ENCODE measurements at places on chromosomes 7 and 10.

- no peak for DNase-seq
These were observed 61.8 kb downstream of the OAT start for GRCh38 chr10:124356701-124357560.

- DNase-seq: no peak
These were observed 9.2 kb upstream of the FGFR2 start for GRCh38 chr10:121607310-121608055.

DNA sequence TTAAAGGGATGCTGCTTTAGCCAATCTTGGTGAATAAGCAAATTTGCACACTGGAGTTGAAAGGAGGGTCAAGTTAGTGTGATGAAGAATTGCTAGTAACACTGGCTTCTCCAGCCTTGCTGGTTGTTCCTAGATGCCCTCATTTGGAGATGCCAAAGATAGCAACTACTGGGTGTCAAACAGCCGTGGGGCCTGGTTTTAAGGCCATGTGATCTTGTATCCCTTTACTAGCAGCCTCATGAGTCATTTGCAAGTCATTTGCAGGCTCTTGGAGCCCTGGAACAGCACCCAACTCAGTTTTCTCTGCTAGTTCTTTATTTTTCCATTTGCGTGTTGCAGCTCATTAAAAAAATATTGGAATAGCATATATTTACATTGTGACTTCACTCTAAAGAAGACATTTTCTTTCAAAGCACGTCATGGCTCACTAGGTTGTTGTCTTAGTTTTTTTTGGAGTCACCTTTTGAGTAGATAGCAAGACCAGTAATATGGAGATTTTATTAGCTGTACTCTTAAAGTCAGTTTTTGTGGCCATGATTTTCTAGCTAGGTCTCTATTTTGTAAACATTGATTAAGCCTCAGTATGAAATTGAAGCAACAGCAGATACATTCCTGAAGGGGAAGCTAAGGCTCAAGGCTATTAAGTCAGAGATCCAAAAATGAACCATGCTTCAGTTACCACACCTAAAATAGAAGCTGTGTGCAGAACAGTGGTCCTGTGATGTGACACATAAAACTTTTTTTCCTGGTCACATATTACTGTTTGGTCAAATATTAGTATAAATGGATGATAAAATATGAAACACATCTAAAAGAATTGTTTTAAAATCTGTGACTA is 1.3 kb downstream of the LSMEM1 start:
- no peak for DNase-seq

- DNase-seq: no peak
These were observed 94.7 kb downstream of the LARP4B start for GRCh38 chr10:836782-837181.

DNA sequence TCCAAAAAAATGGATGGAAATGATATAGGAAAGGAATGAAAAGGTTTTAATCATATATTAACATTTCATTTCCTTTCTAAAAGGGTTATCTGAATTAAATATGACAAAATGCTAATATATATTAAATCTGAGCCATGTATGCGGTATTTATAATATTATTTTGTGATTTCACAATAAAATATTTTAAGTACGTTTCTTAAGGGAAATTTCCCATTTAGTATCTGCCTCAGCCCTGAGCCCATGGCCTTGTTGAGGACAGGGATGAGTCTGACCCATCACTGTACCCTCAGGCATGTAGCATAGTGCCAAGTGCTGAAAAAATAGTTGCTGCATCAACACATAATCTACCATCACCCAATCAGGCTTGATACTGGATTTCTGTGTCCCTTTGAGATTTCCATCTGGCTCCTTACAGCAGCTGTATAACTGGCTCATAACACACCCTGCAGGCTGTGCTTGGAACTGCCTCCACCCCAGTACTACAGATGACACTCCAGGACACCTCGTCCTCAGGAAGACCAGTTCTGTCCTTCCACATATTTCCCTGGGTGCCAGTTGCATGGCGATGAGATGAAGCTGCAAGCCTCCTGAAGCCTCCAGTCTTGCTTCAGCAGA is 59.4 kb upstream of the ASAH2 start:
- DNase-seq: no peak

GRCh38 chr10:114002422-114002821 is 41.2 kb upstream of the ADRB1 start:
- no peak for DNase-seq

- no peak for DNase-seq
These were observed 35.8 kb downstream of the FOXP2 start for GRCh38 chr7:114450431-114450830.

GRCh38 chr10:78952686-78953085 is 116.1 kb upstream of the ZMIZ1 start:
- no peak for DNase-seq

- DNase-seq: no peak
These were observed 6.3 kb downstream of the RSBN1L start for GRCh38 chr7:77702513-77702912.

DNA sequence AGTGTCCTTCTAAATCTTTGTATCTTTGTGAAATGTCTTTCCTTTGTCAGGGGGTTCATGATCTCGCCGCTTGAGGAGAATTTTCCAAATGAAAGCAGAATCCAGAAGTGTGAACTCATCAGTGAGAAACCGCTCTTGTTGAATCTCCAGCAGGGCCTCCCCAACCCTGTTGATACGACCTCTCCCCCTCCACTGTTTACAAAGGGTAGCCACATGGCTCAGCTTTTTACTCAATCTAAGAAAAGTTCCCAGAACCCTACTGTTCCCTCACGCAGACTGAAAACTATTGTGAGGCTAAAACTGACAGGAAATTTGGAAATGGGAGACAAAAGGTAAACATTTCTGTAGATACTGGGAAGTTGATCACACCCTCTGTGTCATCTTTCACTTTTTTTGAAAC is 73.9 kb downstream of the SEMA3C start:
- DNase-seq: no peak

DNA sequence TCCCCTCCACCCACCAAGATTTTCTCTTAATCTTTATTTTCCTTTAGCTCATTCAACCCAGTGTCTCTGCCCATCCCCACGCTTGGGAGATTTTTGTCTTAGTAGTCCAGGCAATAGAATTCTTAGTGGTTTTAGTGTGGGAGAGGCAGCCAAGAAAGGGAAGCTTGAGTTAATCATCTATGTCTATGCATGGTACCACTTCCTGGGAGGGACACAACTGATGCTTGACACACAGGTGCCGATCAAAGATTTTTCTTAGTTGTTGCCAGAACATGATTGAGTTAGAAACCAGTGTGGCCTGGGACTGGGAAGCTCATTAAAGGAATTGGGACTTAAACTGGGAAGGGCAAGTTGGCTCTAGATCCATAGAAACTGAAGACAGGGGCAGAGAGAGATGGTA is 3.1 kb downstream of the STRA8 start:
- no peak for DNase-seq

DNA sequence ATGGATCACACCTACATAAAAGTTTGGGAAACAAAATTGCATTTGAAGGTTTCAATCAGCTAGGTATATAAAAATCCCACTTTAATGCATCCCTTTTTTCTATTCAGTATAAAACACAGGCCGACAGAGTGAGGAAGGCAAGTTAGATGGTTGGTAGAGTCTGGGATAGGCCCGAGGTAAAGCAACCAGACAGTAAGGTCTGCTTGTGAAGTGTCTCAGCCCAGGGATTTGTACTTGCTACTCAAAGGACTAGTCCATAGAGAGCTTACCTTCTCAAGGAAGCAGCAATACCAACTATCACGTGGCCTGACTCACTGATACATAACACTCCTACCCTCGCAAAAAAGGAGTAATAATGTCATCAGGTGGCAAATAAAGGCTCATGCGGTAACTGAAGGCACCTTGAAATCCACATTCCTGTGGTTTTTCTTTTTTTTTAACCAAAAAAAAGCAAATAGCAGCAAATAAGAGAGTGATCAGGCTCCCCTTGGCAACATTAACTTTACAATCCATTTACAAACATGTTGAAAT is 56.2 kb upstream of the ATP6V0A4 start:
- DNase-seq: no peak

GRCh38 chr7:142528608-142529408 is 220.5 kb upstream of the PRSS1 start:
- no peak for DNase-seq

DNA sequence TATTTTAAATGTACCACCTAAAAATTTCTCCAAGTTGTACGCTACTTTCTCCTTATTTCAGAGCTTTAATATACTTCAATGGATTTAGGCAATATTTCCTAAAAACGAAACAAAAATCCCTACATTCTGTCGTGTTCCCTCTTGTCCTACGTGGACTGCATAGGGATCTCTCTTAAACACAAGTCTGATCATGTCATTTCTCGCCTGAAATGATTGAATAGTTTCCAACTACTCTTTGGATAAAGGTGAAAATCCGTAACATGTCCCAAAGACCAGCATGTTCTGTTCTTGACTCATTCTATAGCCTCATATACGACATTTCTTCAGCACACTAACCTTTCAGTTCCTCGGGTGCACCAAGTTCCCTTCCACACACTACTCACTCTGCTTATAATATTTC is 17.7 kb upstream of the TPK1 start:
- DNase-seq: no peak

DNA sequence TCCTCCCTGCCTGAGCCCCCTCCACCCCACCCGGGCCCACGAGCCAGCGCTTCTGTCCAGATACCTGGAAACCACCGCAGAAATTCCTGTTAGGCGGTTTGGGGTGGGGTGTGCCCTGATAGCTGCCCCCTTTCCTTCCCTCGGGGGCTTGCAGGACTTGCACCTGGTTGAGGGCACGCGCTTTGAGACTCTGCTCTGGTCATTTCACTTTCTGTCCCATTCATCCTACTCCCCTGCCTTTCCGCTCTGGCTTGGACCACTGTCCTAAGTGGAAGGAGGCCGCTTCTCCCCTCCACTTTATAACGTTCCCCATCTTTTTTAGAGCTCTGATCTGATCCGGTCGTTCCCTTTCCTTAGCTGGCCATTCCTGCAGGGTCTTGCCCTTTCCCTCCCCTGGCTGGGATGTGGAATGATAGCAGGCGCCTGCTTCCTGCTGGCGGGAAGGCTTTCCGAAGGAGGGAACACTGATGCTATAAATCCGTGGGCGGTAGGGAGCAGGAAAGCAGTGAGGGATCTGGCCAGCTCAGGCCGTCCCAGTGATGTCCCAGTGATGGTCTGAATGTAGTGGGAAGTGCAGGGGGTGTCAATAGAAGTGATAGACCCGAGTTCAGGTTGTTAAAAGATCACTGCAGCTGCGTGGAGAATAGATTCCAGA is 852 bp upstream of the PRKAR1B start:
- peak; percentile 25 for DNase-seq

DNA sequence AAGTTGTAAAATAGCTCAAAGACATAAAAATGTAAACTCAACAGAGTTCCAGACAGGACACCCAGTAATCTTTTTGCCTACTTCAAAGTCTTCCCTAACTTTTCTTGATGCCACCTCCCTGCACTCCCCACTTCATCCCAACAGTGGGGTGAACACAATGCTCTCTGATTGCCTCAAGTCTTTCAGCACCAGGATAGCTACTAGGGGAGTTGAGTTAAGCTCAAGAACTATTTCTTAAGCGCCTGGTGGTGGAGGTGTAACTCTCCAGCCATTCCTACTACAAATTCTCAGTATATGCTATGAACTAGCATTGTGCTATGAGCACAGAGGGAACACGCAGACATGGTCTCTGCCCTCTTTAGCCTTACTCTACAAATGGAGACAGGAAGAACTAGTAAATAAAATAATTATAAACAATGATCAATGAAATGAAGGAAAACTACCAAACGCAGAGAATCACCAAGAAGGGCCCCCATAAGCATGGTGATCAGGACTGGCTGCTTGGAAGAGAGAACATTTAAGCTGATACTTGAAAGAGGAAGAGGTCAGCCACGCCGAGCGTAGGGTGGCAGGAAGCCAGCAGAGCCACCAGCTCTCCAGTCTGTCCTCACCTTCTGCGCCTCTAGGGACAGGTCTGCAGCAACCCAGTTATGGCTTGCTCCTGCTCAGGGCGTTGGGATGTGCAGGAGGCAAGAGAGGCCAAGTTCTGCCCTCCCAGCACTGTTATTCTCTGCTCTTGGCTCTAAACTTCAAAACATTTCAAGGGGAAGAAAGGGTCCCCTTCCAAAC is 16.7 kb upstream of the FRA10AC1 start:
- no peak for DNase-seq

DNA sequence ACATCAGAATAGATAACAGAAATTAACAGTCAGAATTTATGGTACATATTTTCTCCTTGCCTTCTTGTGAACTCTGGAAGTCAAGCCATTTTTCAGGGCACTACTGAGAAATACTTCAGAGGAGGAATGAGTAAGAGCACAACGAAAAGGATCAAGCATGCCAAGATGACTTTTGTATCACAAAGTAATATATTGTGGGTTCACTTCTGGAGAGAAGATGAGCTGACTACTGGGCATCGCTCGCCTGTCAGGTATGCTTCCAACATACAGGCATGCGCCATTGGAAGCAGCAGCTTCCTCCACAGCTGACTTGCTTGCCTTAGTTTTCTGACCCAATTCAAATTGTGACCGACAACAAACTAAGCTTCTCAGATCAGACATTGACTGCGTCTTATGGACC is 137.3 kb downstream of the VTI1A start:
- no peak for DNase-seq

- DNase-seq: no peak
These were observed 23.4 kb downstream of the CAMK2G start for GRCh38 chr10:73850863-73851461.

DNA sequence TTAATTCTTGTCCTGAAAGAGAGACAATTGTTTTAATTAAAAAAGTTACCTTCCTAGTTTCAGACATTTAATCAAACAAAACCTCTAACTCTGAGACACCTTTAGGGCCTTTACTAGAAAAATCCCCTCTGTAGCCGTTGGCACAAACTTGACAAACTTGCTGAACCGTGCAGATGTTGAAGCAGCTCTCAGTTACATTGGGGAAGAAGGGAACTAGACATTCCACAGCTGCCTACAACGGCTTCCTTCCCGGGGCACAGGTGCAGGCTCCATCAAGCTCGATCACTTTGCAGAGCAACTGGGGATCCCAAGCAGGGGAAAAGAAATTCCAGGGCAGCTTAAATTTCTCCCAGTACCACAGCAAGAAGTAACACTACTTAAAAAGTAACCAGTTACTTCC is 141.3 kb downstream of the SKAP2 start:
- DNase-seq: no peak

GRCh38 chr7:25988640-25989039 is 163.4 kb upstream of the NFE2L3 start:
- no peak for DNase-seq

DNA sequence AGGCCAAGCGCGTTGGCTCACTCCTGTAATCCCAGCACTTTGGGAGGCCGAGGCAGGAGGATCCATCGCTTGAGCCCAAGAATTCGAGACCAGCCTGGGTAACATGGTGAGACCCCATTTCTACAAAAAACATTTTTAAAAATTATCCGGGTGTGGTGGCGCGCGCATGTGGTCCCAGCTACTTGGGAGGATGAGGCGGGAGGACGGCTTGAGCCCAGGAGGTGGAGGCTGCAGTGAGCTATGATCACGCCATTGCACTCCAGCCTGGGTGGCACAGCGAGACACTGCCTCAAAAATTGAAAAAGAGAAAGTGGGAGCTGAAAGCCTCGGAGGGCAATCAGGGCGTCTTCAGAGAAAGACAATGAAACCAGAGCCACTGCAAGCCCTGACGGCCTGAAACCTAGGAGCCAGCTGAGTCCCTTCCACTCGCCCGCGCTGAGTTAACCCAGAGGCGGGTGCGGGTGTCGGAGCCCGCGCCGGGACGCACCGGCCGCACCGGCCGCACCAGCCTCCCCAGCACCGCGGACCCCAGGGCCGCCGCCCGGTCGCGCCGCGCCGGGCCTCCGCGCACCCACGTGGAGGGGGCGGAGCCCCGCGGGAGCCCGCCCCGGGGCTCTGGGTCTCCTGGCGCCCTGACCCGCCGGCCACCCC is 22.4 kb downstream of the ZFAND2A start:
- no peak for DNase-seq

- no peak for DNase-seq
These were observed 69.7 kb downstream of the ZNF365 start for GRCh38 chr10:62443866-62444265.

Data from activated naive CD4-positive, alpha-beta T cell treated with anti-CD3 and anti-CD28 coated beads, Interleukin-2, amount 50 U/mL, for 72 hours (primary cell).